ENCODE measurements at places on chromosomes 6 and 20.

GRCh38 chr6:52124126-52125121 is 37.0 kb upstream of the PKHD1 start:
- no peak for DNase-seq

DNA sequence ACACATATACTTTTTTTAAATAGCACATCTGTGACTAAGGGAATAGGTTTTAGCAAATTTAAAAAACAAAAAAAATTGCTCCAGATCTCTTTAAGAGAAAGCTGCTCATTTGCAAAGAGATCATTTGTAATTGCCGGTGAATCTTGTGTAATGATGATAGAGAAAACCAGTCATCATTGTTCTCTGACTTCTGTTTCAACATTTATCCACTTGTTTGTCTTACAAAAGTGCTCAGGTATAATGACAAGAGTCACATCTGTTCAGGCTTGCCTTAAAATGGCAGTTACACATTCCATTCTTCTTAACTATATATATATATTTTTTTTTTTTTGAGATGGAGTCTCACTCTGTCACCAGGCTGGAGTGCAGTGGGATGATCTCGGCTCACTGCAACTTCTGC is 165.2 kb downstream of the AIG1 start:
- DNase-seq = no peak

- no peak for DNase-seq
Observed at GRCh38 chr6:104952911-104953399, 4.0 kb upstream of the LIN28B start.

GRCh38 chr6:104281370-104281769 is 578.3 kb downstream of the HACE1 start:
- no peak for DNase-seq

DNA sequence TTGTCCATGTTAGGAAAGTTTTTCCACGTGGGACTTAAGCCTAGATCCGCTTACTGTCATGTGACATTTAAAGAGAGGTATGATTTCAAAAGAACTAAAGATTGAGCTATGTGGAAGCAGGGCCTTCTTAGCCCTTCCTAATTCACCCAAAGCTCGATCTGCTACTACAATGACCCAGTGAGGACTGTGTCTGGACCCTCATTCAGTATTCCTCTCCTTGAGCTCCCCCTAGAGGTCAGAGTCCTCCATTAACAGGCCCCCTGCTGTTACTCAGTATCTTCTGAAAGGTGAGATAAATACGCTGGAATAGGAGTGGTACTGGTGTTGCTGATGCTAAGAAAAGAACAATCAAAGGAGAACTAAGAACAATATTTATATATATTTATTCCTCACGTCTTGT is 414.0 kb downstream of the GJA1 start:
- peak; percentile 79 for DNase-seq

GRCh38 chr6:112367628-112368027 is 20.5 kb downstream of the RFPL4B start:
- no peak for DNase-seq

DNA sequence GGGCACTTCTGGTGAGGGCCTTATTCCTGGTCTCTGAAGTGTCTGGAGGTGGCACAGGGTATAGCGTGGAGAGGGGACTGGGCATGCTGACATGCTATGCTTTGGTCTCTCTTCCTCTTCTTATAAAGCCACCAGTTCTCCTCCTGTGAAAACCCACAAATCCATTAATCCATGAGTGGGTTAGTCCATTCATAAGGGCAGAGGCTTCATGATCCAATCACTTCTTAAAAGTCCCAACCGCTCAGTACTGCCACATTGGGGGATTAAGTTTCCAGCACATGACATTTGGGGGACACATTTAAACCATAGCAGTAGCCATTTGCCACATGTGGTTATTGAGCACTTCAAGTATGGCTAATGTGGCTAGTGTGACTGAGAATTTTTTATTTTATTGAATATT is 3.8 kb upstream of the TRIB3 start:
- no peak for DNase-seq

GRCh38 chr6:136607932-136608772 is 57.9 kb upstream of the MAP7 start:
- peak; percentile 55 for DNase-seq

GRCh38 chr6:21615504-21615903 is 22.0 kb downstream of the SOX4 start:
- no peak for DNase-seq

Data from fibroblast of upper back skin (primary cell).